ENCODE measurements at places on chromosomes 11 and 22.

DNA sequence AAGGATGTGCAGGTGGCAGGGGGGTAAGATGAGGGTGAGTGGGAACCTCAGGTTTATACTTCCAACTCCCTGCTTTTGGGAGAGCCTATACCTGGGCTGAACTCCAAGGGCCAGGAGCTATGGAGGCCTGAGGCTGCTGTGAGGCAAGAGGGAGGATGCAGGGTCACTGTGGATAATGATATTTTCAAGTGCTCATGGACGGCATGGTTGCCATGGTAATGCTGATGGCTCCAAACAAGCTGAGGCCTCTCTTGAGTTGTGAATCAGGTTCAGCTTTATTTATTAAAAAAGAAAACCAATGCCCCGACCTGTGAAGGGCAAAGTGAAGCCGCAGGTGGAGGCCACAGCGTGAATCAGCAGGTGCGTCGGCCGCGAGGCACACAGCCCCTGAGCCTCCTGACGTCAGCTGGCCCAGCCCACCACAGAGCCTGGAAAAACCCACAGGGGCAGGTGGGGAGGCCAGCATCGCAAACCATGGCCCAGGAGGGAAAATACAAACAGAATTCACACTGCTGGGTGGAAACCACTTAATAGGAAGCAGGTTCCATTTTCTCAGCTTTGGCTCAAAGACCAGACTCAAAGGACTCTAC lies 17.4 kb upstream of the CREB3L1 start:
- no peaks in the 10 kb centered on the region for H3K36me3 ChIP-seq
- no peak overlapping the region for H3K4me3 ChIP-seq
- DNase-seq, result no peak
- H3K4me1 ChIP-seq, result no peaks in the 10 kb centered on the region

GRCh38 chr11:35007277-35007676 lies 90.9 kb downstream of the PDHX start:
- no peak for DNase-seq
- H3K4me3 ChIP-seq, result no peak overlapping the region
- H3K27ac ChIP-seq, result peak overlapping the region; percentile 95
- no peaks in the 10 kb centered on the region for H3K36me3 ChIP-seq

DNA sequence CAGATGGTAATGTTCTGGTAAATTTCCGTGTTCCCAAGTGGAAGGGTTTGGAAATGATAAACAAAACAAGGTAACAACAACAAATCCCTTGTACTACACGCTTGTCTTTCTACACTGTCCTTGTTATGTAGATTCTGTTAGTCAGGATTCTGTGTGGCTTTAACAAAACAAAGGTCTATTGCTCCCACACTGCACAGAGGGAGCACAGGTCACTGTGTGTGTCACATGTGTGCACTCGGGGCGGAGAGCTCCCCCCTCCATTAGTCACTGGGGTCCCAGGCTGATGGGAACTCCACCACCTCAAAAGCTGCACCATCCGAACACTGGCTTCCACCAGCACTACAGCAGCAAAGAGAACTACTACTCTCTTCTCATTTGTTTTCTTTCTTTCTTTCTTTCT lies 227.9 kb downstream of the NTM start:
- no peak overlapping the region for H3K4me3 ChIP-seq
- no peak for DNase-seq
- H3K27me3 ChIP-seq, result peaks cover 43% of the 10 kb centered on the region
- no peak overlapping the region for H3K27ac ChIP-seq
- H3K36me3 ChIP-seq, result no peaks in the 10 kb centered on the region

- DNase-seq, result peak; percentile 28
- H3K27me3 ChIP-seq, result no peaks in the 10 kb centered on the region
- no peak overlapping the region for H3K4me3 ChIP-seq
- H3K27ac ChIP-seq, result no peak overlapping the region
These were observed 110.2 kb downstream of the ANO3 start for GRCh38 chr11:26442131-26442530.

DNA sequence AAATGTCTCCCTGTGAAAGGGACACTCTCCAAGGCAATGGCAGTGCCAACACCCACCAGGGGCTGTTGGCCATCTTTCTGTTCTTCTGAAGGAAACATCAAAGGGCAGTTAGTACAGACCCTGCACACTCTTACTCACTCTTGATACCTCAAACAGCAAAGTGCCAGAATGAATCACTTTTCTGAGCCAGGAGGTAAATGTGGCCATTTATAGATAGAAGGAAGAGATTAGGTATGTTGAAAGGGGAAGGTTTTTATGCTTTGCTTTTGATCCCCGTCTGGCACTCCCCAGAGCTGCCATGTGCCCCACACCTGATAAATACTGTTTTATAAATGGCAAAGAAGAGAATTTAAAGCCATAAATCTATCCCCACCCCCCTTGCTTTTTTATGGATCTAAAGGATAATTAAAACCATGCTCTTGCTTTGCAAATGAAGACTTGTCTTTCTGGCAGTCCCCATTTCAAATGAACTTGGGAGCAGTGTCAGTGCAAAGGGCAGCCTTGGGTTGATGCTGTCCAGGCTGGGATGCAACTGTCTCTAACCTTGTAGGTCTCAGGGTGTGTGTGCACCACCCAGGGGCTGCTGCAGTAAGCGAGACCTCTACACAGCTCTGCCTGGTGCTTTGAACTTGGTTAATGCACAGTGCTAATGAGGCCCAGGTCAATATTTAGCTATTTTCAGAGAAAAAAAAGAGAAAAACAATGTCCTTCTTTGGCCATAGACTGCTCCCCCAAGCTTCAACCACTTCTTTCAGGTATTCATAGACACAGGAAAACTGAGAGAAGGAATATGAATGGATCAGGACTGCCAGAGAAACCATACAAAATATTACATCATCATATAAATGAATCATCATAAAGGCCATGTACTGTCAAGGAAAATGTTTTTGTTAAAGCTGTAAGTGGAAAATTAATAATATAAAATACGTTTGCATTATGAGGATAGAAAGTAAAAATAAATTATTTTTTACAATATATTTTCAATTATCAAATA lies 207.5 kb downstream of the ETS1 start:
- DNase-seq, result peak; percentile 71
- no peaks in the 10 kb centered on the region for H3K36me3 ChIP-seq
- H3K4me1 ChIP-seq, result peaks cover 25% of the 10 kb centered on the region

DNA sequence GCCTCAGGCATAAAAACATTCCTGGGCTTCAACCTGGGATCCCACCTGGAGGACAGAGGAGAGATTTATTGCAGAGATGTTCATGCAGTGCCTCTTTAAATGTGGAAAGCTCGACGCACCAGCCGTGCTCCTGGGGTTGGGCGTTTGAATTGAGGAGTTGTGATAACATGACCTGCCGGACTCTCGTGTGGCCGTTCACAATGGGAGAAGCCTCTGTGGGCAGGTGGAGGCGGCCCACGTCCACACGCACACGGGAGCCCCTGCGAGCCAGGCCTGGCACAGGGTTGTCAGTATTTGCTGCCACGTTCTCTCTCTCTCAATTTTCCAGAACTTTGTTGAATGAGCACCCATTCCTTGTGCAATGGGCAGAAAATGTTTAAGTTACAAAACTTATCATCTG lies 58.3 kb upstream of the PPARA start:
- no peaks in the 10 kb centered on the region for H3K27me3 ChIP-seq
- H3K36me3 ChIP-seq, result peaks cover 36% of the 10 kb centered on the region
- DNase-seq, result no peak
- H3K4me1 ChIP-seq, result peaks cover 26% of the 10 kb centered on the region
- H3K4me3 ChIP-seq, result no peak overlapping the region

DNA sequence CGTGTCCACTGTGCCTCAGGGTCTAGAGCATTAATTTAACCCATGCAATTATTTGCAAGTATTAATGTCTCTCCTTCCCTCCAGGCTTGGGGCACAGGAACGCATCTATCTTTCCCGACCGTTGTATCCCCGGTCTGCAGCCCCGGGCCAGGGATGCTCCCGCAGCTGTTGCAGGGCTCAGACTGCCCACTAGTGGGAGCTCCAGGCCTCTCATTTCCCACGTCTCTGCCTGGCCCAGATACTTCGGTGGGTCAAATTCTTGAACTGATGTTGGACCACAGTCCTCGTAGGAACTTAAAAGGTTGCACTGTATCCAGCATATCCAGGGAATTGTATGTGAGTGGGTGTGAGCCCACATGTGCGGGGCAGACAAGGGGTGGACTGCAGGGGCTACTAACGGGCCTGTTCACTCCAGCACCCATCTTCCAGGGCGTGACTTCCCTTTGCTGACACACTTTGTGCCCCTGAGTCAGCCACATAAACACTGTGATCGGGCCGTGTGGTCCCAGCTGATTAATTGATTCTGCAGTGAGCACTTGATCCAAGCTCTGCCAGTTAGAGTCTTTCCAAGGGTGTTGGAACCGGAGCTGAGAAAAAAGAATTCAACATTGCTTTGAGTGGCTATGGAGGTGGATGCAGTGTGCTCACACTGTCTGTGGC lies 451.3 kb downstream of the TBC1D22A start:
- no peaks in the 10 kb centered on the region for H3K27me3 ChIP-seq
- no peaks in the 10 kb centered on the region for H3K4me1 ChIP-seq
- H3K36me3 ChIP-seq, result no peaks in the 10 kb centered on the region
- peak; percentile 61 for DNase-seq

DNA sequence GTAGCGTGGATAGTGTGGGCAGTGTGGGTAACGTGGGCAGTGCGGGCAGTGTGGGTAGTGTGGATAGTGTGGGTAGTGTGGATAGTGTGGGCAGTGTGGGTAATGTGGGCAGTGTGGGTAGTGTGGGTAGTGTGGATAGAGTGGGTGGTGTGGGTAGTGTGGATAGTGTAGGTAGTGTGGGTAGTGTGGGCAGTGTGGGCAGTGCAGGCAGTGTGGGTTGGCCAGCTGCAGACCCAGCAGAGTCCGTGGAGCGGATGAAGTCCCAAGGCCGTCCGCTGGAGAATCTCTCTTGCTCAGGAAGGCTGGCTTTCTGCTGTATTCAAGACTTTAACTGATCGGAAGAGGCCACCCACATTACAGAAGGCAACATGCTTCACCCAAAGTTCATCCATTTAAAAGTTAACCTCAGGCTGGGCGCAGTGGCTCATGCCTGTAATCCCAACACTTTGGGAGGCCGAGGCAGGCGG lies 26.1 kb upstream of the KRTAP5-6 start:
- no peak overlapping the region for H3K4me3 ChIP-seq
- peaks cover 66% of the 10 kb centered on the region for H3K27me3 ChIP-seq
- no peaks in the 10 kb centered on the region for H3K4me1 ChIP-seq
- DNase-seq, result no peak
- H3K27ac ChIP-seq, result no peak overlapping the region

All from PC-3 (cell line).